ENCODE measurements at places on chromosomes 6 and 20.

- no peak for DNase-seq
Observed at GRCh38 chr6:149364557-149364956, 35.5 kb upstream of the SUMO4 start.

- no peak for DNase-seq
Observed at GRCh38 chr6:119255492-119255891, 94.1 kb downstream of the MAN1A1 start.

DNA sequence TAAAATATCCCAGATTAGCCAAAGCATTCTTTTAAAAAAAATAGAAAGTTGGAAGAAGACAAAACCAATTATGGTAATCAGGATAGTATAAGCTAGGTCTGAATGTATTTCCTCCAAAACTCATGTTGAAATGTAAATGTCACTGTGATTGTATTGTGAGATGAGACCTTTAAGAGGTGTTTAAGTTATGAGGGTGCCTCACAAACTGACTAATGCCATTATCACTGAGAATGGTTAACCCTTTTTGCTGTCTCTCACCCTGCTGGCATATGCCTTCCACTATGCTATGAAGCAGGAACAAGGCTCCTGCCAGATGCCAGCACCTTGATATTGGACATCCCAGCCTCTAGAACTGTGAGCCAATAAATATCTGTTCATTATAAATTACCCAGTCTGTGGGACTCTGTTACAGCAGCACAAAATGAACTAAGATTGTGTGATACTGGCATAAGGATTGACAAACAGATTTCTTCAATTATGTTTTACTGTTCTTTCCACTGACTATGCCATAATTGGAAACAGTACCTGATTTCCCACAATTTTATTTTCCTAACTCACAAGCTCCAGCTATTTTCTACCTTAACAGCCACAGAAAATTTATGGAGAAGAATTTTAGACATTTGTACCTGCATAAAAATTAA is 63.8 kb downstream of the IBTK start:
- DNase-seq, result no peak

DNA sequence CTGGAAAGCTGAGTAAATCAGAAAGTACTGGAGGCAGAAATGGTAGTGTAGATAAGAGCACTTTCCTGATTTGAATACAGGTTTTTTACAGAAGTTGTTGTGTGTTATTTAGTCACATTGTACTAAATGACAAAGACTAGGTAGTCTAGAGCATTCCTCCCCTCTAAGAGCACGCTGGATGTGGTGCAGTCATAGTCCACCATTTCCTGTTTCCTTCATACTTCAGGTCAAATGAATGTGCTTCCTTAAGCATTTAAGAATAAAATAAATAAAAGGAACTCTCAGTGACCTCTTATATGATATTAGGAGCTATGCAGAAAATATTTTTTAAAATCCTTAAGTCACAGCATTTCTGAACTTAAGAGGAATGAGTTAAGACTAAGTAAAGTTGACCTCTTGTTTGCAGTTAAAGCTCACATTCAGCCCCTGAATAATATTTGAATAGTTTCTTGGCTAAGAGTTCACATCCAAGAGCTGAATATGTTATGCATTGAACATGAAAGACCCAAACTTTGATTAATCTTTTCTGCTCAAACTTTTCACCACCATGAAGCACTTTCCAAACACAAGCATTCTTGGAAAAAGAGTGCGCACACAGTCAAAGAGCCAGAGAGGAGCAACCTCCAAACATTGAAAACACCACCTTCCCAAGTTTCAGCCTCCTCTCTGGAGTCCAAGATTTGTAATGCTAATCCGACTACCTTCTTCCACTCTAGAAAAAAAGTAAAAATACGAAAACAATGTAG is 53.4 kb upstream of the TMEM30A start:
- DNase-seq, result no peak

- no peak for DNase-seq
Observed at GRCh38 chr6:39214846-39215639, 14.2 kb downstream of the KCNK5 start.

Measured in GOT3 (cell line).